RKO (cell line): ENCODE measurements at places on chromosomes 2 and 18.

GRCh38 chr18:26357960-26358359, 131.7 kb downstream of the TAF4B start:
- no peak for DNase-seq

GRCh38 chr2:122532481-122532880, 777.0 kb downstream of the TSN start:
- no peak for DNase-seq

GRCh38 chr2:70784320-70784719, 6.1 kb downstream of the FIGLA start:
- no peak for DNase-seq

DNA sequence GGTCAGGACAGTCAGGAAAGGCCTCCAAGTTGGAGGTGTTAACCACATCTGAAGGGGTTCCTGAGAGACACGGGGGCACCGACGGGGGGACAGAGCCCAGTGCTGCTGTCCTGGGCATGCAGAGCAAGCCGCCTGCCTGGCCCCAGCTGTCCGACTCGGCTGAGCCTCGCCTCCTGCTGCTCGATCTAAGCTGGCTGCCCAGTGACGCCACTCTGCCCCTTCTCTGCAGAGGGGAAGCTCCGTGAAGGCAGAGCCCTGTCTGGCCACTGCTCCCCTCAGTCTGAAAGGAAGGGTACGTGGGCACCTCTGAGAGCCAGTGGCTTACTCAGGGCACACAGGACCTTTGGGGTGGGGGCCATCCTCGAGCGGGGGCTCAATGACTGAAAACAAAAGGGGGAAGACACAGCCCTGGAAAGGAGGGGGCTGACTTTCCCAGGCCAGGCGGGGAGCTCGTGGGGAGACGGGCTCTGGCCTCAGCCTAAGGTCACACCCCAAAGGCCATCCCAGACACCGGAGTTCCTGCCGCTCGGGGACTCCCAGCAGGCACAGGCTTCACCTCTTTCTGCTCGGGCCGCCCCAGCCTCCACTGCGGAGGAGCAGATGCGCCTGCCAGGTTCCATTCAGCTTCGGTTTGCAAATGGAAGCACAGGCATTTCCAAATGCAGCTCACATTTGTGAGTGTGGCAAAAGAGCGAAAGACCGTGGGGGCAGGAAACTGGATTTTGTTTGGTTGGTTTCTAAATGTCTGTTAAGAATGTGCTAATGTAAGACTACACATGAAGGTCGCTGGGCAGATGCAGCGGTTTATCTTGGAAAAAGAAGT, 136.9 kb downstream of the HDAC4 start:
- no peak for DNase-seq

GRCh38 chr2:47269316-47270232, 114.5 kb upstream of the STPG4 start:
- peak; percentile 95 for DNase-seq

DNA sequence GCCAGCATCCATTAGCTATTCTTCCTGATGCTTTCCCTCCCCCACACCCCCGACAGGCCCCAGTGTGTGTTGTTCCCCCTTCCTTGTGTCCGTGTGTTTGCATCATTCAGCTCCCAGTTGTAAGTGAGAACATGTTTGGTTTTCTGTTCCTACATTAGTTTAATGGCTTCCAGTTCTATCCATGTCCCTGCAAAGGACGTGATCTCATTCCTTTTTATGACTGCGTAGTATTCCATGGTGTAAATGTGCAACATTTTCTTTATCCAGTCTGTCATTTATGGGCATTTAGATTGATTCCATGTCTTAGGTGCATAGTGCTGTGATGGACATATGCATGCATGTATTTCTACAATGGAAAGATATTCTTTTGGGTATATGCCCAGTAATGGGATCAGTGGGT, 104.7 kb downstream of the TMEM185B start:
- no peak for DNase-seq

GRCh38 chr18:46222093-46222492, 117.9 kb downstream of the HAUS1 start:
- DNase-seq = no peak

- DNase-seq = no peak
Observed at GRCh38 chr18:47794725-47795433, 135.6 kb downstream of the SMAD2 start.

DNA sequence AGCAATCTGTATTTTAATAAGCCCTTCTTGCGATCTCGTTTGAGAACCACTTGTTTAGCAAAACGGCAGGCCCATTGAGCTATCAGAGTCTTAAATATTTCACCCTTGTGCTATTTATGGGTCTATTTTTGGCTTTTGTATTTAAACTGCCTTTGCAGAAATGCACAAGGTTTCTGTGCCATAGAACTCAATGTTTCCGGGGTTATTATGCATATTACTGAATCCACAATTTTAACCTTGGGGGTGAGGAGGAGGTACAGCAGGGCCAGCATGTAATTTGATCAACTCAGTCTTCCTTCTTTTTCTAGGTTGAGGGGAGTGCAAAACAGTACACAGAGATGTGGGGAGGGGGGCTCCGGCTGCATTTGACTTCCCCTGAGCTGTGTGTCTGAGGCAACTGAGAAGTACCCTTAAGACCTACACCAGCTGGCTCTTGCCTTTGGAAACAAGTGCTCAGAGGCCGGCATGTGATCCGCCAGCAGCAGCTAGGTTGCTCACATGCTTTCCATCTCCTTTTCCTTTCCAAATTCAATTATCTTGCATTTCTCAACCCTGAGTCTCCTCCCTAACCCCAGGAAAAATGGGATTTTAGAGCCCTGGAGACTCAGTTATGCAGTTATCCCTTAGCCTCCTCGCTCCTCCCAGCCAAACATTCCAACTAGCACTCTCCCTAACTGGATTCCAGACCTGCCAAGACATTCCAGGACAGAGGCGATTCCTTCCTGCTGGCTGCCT, 103.0 kb downstream of the HNRNPLL start:
- DNase-seq = no peak

- DNase-seq = no peak
Observed at GRCh38 chr2:39232141-39232540, 11.6 kb downstream of the CDKL4 start.

- DNase-seq = no peak
Observed at GRCh38 chr2:112061840-112062239, 6.8 kb downstream of the TMEM87B start.

- no peak for DNase-seq
Observed at GRCh38 chr2:238467062-238467461, 40.3 kb downstream of the ASB1 start.

DNA sequence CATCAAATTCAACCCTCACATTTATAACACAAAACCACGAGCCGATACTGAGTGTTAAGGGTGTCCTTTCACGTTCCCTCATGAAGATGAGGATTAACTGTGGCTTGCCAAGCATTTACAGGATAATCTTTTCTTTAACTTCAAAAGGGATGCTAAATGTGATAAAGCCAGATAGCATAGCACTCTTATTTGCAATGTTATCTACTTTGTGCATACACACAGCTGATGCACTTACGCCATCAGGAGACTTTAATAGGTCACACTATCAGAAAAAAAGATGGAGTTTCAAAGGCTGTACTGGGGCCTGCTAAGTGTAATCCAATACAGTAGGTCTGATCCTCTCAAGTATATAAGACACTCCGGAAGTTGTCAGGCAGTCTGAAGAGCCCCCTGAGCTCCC, 572.7 kb downstream of the PIK3C3 start:
- no peak for DNase-seq

GRCh38 chr2:14960686-14961324, 328.3 kb downstream of the LRATD1 start:
- peak; percentile 34 for DNase-seq

- DNase-seq = no peak
Observed at GRCh38 chr18:66196805-66197204, 407.1 kb downstream of the CDH19 start.

GRCh38 chr2:103284750-103285149, 522.9 kb downstream of the TMEM182 start:
- peak; percentile 33 for DNase-seq

- DNase-seq = no peak
Observed at GRCh38 chr2:62464221-62465007, 41.6 kb downstream of the TMEM17 start.

DNA sequence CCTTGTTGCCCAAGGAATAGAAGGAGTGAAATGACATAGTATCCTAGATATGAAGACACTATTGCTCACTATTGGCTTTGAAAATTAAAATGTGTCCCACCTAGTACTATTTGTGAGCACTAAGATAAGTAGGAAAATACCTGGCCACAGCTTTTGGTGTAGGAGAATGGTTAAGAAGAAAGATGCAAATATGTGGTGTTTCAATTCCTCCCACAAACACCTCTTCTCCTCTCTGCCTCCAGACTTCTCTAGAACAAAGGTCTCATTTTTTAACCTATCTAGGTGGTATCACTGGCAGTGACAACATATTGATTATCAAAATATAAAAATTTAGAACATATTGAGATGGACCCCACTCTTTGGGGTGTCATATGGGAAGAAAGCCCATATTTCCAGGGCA, 929.9 kb upstream of the FANCL start:
- DNase-seq = no peak

DNA sequence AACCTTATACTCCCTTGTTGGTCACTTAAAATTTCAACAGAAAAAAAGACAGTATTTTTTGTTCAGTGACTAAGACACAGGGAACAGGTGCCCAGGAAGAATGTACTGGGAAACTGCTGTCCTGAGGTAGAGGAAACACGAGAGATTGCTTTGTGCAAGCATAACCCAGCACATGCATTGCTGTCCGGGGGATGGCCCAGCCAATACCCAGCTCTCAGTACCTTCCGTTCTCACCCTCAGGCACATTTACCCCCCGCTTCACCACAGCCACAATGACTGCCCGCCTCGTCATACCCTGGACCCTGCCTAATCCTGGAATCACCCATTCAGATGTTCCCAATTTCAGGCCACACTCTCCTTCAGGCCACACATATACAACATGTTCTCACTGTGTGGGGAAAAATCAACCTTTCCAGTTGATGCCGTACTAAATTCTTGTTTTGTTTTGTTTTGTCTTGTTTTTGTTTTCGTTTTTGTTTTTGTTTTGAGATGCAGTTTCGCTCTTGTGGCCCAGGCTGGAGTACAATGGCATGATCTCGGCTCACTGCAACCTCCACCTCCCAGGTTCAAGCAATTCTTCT, 140.7 kb downstream of the ESCO1 start:
- DNase-seq = no peak

GRCh38 chr2:11901351-11902069, 155.1 kb downstream of the LPIN1 start:
- DNase-seq = no peak

GRCh38 chr2:169808221-169808620, 9.6 kb downstream of the SSB start:
- DNase-seq = no peak
